Ecto neural progenitor cell (in vitro differentiated cells): ENCODE measurements at places on chromosomes 1 and 21.

DNA sequence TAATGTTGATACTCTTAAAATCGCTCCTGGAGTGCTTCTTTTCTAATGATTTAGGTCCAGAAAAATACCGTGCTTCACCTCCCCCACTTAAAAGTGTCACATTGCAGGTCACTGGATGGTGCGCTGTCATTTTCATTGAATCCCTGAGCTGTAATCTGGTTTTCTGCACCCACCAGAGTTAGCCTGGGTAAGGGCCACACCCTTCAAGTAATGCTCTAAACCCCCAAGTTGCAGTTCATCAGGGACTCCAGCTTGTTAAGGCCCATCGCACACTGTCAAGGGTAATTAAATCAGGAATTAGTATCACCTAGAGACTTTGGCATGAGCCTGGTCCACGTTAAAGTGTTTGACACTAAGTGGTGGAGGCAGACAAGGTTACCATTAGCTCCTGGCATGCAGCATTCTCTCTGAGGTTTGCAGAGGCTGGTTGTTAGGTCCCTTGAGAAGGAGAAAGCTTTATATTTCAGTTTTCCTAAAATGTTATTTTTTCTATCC lies 34.0 kb downstream of the ASTN1 start:
- no peak for DNase-seq

- DNase-seq = no peak
Observed at GRCh38 chr1:110688514-110688913, 13.8 kb upstream of the KCNA3 start.

- no peak for DNase-seq
Observed at GRCh38 chr1:229547542-229547941, 11.0 kb downstream of the ABCB10 start.

GRCh38 chr1:13751985-13752384 lies 52.0 kb downstream of the PRDM2 start:
- no peak for DNase-seq

GRCh38 chr21:29299046-29299915 lies 559 bp downstream of the BACH1 start:
- DNase-seq = no peak

DNA sequence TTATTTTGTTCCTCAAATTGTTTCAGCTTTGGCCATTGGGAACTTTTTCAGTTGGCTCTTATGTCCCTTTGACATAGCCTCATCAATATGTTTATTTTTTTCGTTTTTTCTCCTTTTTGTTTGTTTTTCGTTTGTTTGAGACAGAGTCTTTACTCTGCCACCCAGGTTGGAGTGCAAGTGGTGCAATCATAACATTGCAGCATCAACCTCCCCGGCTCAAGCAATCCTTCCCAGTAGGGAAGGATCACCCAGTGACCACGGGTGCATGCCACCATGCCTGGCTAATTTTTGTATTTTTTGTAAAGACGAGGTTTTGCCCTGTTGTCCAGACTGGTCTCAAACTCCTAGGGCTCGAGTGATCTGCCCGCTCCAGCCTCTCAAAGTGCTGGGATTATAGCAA lies 8.1 kb downstream of the POLR3GL start:
- DNase-seq = no peak

- DNase-seq = no peak
Observed at GRCh38 chr1:4380564-4381168, 273.7 kb upstream of the AJAP1 start.
